ENCODE measurements at places on chromosomes 2 and 18. TPM values are rescaled to one million over a fixed set of nuclear protein-coding genes. Genes with fewer than 3 reads are reported as not detected.

TSPYL6 gene
- not detected for total RNA-seq

NTSR2 gene
- total RNA-seq, result not detected

SCN9A gene
- 1.4 TPM for total RNA-seq

ACADL gene
- 0.45 TPM for total RNA-seq

FBXO48 gene
- 0.46 TPM for total RNA-seq

SPC25 gene
- total RNA-seq, result 3.3 TPM

C2orf66 gene
- total RNA-seq, result not detected

COLEC11 gene
- total RNA-seq, result 5.4 TPM

RTKN gene
- total RNA-seq, result 53.3 TPM

HOXD3 gene
- 0.12 TPM for total RNA-seq

SIX3 gene
- not detected for total RNA-seq

RGPD3 gene
- 0.45 TPM for total RNA-seq

SFT2D3 gene
- 9.3 TPM for total RNA-seq

PTPRM gene
- total RNA-seq, result 37.0 TPM

G6PC2 gene
- total RNA-seq, result not detected

CCDC121 gene
- total RNA-seq, result 4.2 TPM

SNTG2 gene
- total RNA-seq, result 0.66 TPM

ANTXR1 gene
- total RNA-seq, result 36.0 TPM

COL6A3 gene
- 4.1 TPM for total RNA-seq

KIAA2012 gene
- not detected for total RNA-seq

IL1RN gene
- not detected for total RNA-seq

All from cardiac muscle cell (in vitro differentiated cells and primary cell).